ENCODE measurements at places on chromosomes 16 and 17.
A peak's percentile ranks its signal among the peaks of the same experiment; 100 is the strongest.

DNA sequence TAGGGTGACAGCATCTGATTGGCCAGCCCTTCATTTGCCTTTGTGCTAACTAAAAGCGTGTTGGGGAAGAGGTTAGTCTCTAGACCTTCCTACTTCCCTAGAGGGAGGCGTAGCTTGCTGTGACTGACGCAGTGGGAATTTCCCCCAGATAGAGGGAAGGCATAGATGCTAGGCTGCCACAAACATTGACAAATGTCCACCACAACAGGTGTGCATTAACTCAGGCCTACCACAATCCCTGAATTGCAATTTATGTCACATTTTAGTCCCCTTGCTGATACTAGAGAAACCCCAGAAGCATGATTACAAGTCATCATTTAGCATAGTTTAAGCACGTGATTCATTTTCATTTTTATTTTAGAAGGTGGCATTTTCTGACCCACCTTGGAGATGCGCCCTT lies 76.3 kb upstream of the WSB1 start:
- DNase-seq, result no peak

- no peak for DNase-seq
These were observed 16.3 kb downstream of the CFDP1 start for GRCh38 chr16:75416904-75417565.

- DNase-seq, result no peak
These were observed 2.6 kb upstream of the N4BP1 start for GRCh38 chr16:48612611-48613010.

DNA sequence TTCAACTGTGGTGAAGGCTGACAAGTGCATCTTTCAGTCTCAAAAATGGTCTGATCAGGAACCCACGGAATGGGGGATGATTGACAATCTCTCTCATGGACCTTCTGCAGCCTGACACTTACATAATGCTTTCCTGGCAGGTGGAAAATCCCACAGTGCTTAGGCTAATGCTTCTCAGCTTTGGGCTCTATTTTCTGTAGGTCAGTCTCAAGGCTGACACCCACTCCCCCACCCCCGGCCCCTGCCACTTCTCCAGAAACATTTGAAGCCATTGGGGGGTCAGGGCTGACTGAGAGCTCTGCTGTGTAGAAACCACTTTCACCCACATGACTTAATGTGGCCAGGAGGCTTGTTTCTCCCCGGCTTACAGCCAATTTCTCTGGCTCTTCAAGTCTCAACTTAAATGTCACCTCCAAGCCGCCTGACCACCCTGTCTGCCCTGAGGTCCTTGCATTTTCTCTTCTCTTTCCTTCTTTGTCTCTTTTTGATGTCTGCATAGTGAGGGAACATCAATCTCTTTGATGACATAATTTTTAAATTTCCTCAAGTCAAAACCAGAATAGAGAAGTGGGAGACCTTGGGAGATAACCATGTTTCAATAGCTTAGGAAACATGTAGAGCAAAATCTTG lies 16.7 kb upstream of the IRF8 start:
- no peak for DNase-seq

GRCh38 chr16:72609933-72610332 lies 438.0 kb upstream of the PMFBP1 start:
- DNase-seq, result no peak

DNA sequence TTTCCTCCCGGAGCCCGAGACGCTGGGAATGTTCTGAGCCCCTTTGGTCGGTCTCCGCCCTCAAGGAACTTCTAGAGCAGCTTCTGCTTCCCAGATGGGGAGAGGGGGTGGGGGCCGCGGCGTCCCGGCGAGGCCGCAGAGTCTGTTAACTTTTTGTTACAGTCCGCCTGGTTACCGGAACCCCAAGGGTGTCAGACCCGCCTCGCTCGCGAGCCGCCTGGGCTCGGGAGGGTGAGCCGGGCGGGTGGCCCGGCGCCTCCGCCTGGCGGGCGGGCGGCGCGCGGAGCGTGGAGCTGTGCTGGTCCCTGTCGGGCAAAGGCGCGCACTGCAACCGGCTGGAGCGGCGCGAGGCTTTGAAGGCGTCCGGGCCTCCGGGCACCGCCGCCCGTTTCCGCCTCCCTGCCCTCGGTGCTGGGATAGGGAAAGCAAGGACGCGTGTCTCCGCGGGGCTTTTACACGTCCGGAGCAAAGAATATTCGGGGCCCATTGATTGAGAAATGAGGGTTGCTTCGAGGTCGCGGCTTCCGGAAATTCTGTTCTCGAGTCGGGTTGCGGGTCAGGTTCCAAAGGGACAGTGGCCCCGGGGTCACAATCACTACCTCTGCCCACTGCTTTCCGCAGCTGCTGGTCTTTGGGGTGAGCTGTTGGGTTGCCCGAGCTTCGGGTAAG lies 1.7 kb downstream of the HS3ST3B1 start:
- DNase-seq, result peak; percentile 80

GRCh38 chr17:12667299-12667958 lies 1.7 kb downstream of the MYOCD start:
- no peak for DNase-seq

DNA sequence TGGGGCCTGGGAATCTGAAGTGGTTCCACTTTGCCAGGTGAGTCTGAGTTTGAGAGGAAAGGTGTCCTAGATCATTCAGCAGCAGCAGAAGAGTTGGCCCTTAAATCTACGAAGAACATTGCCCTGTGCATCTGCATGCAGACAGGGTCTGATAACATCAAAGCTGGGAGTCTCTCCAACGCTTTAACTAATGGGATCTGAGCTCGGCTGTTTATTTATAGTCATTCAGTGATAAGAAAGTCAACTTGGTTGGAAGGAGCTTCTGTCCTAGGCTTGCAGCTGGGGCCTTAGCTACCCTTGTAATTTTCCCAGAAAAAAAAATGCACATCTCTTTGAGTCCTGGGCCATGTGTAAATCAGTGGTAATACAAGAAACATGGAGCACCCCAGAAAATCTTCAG lies 418.0 kb upstream of the HSBP1 start:
- DNase-seq, result no peak

- DNase-seq, result no peak
These were observed 137.6 kb downstream of the AATF start for GRCh38 chr17:37086334-37086733.

DNA sequence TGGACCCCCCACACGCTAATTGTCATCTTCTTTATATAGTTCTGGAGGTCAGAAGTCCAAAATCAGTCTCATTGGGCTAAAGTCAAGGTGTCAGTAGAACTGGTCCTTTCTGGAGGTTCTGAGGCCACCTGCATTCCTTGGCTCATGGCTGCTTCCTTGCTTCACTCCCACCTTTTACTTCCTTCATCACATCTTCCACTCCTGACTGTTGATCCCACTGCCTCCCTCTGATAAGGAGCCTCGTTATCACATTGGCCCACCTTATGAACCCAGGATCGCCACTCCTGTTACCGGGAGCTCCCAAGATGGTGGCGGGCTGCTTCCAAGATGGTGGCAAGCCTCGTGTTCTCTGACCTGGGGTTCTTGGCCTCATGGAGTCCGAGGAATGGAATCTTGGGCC lies 83.0 kb downstream of the CDC27 start:
- DNase-seq, result no peak

GRCh38 chr16:27238591-27238990 lies 30.0 kb downstream of the NSMCE1 start:
- DNase-seq, result no peak

- DNase-seq, result no peak
These were observed 20.5 kb downstream of the ZNF385C start for GRCh38 chr17:42077755-42078154.

GRCh38 chr16:64416216-64417005 lies 705.5 kb downstream of the CDH11 start:
- DNase-seq, result no peak

- peak; percentile 7 for DNase-seq
These were observed 55.4 kb downstream of the CFDP1 start for GRCh38 chr16:75377729-75378386.

GRCh38 chr16:86763819-86764218 lies 185.5 kb downstream of the FOXL1 start:
- no peak for DNase-seq

GRCh38 chr17:35314415-35315216 lies 58.8 kb downstream of the SLFN11 start:
- DNase-seq, result no peak

DNA sequence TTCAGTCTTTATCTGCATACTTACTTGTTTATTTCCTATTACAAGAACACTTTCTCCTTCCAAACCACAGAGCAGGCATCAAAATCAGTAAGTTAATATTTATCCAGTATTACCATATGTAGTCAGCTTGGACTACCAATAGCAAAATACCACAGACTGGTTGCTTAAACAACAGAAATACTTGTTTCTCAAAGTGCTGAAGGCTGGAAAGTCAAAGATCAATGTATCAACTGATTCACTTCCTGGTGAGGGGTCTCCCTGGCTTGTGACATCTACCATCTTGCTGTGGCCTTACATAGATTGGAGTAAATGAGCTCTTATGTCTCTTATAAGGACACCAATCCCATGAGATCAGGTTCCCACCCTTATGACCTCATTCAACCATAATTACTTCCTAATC lies 2.6 kb downstream of the STXBP4 start:
- DNase-seq, result no peak

GRCh38 chr17:76161619-76162266 lies 20.7 kb upstream of the FOXJ1 start:
- no peak for DNase-seq

DNA sequence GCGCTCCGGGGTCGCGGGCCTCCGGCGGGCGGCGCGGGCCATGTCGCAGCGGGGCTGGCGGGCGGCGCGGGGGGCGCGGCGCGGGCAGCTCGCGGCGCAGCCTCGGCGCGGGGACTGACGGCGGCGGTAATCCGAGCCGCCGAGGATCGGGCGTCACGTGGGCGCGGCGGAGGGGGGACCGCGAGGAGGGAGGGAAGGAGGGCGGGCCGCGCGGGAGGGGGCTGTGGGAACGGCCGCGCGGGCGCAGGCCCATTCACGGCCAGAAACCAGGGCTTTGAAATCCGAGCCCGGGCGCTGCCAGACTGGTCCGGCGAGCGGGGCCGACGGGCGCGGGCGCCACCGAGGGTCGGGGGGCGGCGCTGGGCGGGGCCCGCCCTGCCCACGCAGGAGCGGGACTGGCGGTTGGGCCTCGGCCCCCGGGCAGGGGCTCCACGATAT lies at the start of gene MTSS2:
MTSS2 (minus strand) TSS at position 116 of the 438 bp plus-strand sequence. CDS start 262 bp downstream, outside the sequence.
- peak; percentile 84 for DNase-seq

DNA sequence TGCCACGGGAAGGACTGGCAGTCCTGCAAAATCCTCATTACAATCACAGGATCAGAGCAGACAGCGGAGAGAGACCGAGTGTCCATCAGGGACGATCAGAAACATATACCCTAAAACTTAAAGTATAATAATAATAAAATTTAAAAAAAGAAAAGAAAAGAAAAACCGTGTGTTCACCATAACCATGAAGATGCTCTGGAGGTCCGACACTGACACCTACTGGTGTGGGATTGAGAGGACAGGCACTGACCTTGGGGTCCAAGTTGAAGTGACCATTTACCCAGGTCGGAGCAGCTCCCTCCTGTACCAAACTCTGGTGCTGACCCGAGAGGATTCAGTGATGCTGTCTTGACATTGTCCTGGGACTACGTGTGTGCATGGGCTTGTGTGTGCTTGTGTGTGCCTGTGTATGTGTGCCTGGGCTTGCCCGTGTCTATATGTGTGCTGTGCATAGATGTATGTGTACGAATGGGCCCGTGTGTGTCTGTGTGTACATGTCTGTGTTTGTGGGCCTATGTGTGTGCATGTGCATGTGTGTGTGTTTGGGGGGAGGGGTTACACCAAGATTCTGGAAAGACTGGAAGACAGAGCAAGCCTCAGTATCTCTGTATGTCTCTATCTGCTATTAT lies 10.0 kb upstream of the CD300LD start:
- DNase-seq, result no peak

DNA sequence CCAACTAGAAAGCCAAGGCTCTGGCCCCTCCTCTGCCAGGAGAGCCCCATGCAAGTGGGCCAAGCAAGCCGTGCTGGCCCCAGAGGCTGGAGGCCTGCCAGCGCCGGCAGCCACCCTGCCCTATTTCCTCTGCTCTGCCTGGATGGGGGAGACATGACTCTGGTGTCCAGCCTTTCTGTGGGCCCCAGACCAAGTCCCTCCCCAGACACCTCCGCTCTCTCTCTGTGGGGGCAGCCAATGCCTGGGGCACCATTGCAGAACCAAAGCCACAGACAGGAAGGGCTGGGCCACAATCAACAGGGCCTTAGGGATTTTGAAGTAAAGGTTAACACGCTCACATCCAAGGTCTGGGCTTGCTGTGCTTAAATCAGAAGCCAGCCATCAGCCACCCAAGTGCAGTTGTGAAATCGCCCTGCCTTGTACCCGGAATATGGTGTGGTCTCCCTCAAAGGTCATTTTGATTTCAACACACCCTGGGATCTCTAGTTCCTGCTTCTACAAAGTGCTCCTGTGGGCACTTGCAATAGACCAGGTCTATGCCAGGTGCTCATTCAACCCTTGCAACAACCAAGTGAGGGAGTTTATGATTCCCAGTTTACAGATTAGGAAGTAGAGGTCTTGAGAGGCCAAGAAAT lies 63.5 kb upstream of the TEX2 start:
- DNase-seq, result no peak

DNA sequence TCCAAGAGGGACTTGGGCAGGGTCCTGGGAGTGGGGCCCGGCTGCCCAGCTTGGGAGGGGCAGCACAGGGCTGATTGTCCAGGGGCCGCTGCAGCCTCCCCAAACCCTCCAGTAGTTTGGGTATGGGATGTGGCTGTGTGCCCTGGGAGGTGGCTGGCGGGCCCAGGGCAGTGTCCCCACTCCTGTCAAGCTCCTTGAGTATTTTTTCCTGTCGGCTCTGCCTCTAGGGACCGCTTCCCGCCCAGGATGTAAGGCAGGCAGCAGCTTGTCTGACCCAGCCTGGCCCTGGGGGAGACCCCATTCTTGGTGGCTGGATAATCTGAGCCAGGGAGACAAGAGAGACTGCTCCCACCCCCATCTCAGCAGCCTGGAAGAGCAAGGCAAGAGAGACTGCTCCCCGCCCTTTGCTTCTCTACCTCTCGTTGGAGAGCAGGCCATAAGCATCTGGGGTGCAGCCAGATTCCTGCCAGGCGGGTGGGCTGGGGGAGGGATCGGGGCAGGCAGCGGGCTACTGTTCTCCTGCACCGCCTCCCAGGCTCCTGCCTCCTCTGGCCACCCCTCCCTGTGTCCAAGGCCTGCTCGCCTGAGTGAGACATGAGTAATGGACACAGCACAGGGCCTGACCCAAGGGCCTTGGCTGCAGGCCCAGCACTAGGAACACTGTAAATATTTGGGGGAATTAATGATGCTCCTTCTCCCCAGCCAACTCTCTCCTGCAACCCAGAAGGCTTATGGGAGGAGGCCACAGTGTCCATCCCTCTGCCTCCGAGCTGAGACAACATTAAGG lies 18.4 kb upstream of the ITGA3 start:
- no peak for DNase-seq

DNA sequence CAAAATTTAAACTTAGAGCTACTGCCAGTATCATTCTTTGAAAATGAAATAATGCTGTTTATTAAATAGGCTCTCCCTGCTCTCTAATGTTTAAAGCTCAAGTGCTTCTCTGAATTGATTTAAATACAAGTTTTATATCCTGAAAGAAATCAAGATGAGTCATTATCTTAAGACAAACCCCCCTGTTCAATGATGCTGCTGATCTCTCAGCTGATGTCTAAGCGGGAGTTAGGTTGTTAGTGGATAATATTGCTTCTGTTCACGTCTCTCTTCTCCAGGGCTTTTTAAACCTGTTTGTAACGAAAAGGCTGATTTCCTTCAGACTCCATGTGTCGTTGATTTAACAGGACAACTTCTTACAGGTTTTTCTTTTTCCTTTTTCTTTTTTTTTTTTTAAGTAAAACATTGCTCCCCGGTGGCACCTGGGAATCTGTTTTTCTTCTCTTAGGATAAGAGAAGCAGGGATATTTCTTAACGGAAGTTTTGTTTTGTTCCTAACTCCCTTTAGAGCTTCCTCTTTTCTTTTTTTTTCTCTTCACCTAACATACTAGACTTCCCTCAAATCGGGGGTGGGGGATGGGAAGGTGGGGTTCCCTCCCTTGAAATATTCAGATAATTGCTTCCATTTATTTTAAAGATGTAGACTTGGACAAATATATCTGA lies 807 bp upstream of the LYRM9 start:
- DNase-seq, result no peak
